Fibroblast of lung (primary cell): ENCODE measurements at places on chromosomes 6 and 20.

GRCh38 chr6:31725502-31726350 lies 2.6 kb downstream of the MPIG6B start:
- no peak for DNase-seq
- no peak overlapping the region for H3K27ac ChIP-seq
- H3K36me3 ChIP-seq = peaks cover 13% of the 10 kb centered on the region
- H3K27me3 ChIP-seq = no peaks in the 10 kb centered on the region
- peaks cover 8% of the 10 kb centered on the region for H3K4me1 ChIP-seq

- DNase-seq = peak; percentile 1
- no peaks in the 10 kb centered on the region for H3K27me3 ChIP-seq
- no peak overlapping the region for H3K27ac ChIP-seq
- no peaks in the 10 kb centered on the region for H3K36me3 ChIP-seq
Observed at GRCh38 chr20:13231031-13231752, 10.1 kb downstream of the ISM1 start.

DNA sequence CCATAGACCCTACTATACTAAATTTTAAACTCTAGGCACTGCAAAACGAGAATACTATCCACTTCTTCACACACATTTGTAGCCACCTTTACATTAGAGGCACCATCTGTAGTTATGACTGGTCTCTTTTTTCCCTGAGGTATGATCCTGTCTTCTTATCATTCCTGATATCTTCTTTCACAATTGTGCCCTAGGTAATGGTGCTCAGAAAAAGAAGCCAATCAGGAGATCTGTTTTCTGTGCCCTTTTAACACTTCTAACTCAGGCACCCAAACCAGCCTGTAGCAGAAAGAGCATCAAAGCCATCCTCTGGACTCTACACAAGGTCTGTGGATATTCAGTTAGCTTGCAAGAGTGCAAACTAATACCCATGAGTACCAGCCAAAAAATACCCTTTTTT lies 149.7 kb upstream of the SGK1 start:
- no peak overlapping the region for H3K27ac ChIP-seq
- no peak overlapping the region for H3K4me3 ChIP-seq
- H3K36me3 ChIP-seq = no peaks in the 10 kb centered on the region
- no peak for DNase-seq
- H3K27me3 ChIP-seq = no peaks in the 10 kb centered on the region

GRCh38 chr20:50491168-50491567 lies 19.0 kb upstream of the PTPN1 start:
- H3K27ac ChIP-seq = no peak overlapping the region
- no peaks in the 10 kb centered on the region for H3K36me3 ChIP-seq
- no peak overlapping the region for H3K4me3 ChIP-seq
- no peaks in the 10 kb centered on the region for H3K27me3 ChIP-seq
- peaks cover 3% of the 10 kb centered on the region for H3K4me1 ChIP-seq

DNA sequence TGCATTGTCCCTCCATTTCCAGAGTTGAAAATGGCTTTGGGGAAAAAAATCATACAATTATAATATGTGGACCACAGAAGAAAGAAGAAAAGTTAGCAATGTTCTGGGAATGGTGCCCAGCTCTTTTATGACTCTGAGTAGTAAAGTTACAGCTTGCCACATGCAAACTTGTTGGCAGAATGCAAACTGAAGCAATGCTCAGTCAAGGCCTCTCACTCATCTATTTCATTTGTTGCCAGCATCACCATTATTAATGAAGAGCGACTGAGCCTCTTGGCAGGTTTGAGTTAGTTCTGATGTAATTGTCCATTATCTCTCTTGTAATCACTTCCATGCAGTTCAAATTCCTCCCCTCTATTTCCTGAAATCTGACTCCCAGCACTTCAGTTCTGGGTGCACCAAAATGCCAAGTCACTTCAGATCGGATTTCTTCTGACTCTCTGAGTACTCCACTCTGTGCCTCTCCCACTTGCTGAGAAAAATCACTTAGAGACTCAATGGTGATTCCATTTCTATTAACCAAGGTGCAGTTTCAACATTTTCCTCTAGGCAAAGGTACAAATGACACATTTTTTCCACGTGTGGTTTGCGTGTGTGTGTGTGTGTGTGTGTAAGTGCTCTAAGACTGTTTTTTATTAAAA lies 154.4 kb upstream of the STMND1 start:
- H3K4me3 ChIP-seq = peak overlapping the region; percentile 30
- DNase-seq = peak; percentile 100
- H3K27me3 ChIP-seq = no peaks in the 10 kb centered on the region
